ENCODE measurements at places on chromosomes 6 and 20.

GRCh38 chr20:63241272-63241671 is 5.6 kb downstream of the BIRC7 start:
- DNase-seq: no peak

GRCh38 chr6:17853533-17853932 is 133.9 kb downstream of the KIF13A start:
- DNase-seq: no peak

- DNase-seq: no peak
These were observed 974.3 kb downstream of the HACE1 start for GRCh38 chr6:103885446-103885845.

DNA sequence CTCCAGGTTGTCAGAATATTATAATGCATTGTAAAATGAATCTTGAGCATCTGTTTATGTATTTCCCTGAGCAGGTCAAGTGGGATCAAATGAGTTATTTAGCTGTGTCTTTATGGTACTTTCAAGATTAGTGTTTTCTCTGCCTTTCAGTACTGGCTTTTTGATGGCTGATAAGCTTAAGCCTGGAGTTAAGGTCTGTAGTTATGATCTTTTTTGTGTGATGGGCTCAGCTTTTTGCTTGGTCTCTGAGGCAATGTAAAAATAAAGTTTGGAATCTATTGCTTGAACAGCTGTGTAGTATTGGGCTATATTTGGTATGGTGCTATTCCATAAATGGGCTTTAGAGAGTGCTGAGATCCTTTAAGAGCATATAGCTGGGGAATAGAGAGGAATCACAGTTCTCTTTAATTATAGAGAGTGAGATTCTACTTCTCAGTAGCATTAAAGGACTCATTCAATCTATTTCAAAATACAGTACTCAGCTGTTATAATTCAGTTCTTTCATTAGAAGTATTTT is 40.7 kb downstream of the ZNF451 start:
- no peak for DNase-seq

DNA sequence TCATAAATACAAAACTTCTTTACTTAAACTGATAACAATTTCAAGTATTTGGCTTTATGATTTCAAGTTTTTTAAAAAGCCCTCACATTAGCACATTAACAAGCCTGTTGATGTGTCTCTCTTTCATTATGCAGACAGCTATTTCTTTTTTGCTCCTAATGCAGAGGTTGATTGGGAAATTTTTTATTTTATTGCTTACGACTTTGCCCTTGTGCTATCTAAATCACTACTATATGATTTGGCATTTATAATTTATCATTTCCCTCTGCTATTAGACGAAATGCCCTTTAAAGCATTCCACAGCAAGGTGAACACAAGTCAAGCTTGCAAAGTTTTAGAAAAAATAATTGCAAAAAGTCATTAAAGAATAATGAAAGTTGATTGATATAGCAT is 54.5 kb upstream of the REV3L start:
- DNase-seq: no peak

- DNase-seq: no peak
These were observed 192.5 kb upstream of the ECI2 start for GRCh38 chr6:4327841-4328240.

DNA sequence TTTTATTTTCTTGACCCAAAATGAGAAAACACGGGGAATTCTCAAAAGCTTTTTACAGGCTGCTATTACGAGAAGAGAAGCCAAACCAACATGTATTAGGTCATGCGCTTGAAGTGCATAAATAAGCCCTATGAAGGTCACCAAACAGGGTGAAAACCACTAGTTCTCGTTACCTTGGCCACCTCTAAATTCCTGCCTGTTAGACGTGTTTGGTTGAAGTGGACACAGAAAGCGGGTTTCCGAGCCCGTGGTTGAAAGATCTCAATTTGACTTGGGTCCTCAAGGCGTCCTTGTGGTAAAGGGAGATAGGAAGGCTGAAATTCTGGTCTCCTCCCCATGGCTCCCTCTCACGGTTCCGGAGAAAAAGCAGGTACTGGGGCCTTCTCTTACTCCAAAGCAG is 6.2 kb downstream of the EYA2 start:
- no peak for DNase-seq

DNA sequence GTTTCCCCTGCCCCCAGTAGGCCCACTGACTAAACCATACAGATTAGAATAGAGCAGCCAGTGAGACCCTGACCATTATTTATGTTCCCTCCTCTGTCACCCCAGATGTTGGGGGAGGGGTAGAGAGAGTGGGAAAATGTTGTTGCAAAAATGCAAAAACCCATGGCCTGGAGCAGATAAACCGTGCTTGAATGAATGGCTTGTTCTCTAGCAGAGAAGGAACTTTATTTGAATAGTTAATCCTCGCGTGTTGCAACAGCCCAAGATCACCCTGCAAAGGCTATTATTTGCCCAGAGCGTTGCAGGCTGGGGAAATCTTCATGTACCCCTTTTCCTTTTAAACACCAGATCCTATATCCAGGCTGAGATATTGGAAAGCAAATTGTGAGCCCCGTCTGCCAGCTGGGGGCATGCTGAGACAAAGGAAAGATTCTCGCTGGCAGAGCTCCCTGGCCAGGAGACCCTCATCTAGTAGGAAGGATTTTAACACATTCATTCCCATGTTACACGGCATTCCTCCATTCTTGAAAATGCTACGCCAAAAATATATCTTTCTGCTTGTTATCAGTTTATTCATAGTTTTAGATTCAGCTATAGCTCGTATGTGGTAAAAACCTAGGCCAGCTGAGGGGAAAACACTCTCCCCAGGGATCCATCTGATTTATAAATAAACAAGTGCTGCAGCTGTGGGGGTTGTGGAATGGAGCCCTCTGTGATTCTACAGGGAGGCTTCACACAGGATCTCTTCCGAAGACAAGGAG is 53.0 kb downstream of the LINC00237 start:
- no peak for DNase-seq

DNA sequence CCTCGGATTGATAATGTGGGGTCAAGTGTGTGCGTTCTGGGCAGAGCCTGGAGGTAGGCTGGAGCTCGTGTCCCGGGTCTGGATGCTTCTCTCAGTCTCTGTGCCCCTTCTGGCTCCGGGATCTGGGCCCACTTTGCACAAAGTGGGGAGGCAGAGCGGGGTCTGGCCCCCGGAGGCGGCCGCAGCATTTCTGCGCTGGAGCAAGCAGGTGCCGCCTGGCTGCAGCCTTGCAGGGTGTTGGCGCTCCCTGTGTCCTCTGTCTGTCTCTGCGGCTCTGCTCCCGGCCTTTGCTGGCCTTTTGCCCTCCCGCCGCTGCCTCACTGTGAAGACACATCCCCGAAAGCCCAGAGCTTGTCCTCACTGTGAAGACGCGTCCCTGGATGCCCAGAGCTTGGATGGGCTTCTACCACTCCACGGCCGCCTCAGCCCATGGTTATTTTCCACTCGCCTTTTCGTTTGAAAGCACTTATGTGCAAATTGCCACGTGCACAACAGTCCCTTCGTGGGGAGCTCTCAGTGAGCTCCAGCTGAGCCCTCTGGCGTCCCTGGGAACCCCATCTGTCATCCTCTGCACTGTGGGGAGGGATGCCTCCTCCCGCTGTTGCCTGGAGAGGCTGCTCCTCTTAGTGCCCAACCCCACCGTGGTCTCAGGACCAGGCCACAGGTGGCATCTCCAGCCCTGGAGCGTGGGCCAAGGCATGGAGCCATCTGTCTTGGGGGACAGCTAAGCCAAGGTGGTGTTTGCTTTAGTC is 17.4 kb downstream of the SLCO4A1 start:
- DNase-seq: no peak

DNA sequence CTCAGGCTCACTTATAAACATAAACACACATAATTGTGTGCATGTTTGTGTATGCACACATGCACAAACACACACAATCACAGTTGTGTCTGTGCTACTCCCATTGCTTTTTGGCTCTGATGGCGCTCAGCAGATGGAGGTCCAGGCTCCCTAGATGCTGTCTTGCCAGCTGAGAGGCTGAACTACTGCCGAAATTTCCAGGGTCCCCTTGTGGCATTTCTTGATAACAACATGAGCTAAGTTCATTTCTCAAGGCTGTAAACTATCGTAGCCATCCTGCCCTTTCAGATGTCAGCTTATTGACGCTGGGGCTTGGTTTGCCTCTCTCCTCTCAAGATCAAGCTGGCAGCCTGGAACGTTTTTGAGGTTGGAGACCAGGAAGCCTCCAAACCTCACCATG is 313.9 kb upstream of the RNF24 start:
- no peak for DNase-seq

DNA sequence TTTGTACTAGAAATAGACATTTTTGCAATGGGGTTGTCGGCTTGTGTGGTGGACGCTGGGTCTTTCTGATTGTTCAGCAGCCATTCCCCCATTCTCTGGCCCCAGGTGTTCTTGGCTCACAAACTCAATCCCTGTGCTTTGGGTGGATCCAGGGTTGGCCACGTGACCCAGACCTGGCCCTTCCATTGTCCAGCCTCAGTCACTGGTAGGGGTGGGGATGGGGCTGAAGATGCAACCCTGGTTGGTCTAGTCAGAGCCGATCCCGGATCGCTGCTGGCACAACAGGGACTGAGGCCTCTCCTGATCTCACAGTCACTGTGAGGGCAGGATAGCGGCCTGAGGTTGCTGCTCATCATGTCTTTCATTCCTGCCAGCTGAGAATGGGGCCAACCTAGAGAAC is 365.3 kb upstream of the SULF2 start:
- no peak for DNase-seq

GRCh38 chr20:53032046-53032445 is 59.9 kb downstream of the TSHZ2 start:
- DNase-seq: no peak

GRCh38 chr6:45916692-45917091 is 99.0 kb downstream of the CLIC5 start:
- no peak for DNase-seq

DNA sequence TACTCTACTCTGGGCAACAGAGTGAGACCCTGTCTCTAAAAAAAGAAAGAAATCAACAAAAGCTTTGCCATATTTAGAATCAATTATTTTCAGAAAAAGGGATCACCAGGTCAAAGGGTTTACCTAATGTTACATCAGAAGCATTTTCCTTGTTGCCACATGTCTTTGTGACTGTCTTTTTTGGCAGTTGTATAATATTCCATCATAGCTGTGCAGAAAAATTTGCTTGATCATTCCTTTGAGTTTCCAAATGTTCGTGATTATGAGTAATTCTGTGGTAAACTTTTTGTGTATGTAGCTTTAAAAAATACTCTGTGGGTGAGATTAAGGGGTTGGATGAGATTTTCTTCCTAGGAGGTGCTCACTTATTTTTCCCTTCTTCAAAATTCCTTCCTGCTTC is 26.4 kb downstream of the PNPLA1 start:
- no peak for DNase-seq

GRCh38 chr6:42520786-42521607 is 42.8 kb upstream of the UBR2 start:
- no peak for DNase-seq

DNA sequence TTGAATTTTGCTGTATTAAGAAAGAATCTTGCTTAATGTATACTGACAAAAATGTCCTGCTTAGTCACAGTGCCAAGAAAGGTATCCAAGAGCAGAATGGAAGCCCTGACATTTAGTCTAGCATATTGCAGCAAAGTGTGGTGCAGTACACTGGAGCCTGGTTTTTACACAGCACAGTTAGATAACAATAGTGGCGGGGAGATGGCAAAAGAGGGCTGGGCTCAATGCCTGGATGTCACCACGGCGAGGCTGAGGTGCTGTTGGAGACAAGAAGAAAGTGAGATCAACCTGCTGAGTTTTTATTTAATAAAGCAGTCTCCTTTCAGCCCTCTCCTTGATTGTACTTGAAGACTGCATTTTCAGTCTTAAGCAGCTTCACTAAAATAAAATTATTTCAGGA is 426.0 kb downstream of the LMBRD1 start:
- DNase-seq: no peak

DNA sequence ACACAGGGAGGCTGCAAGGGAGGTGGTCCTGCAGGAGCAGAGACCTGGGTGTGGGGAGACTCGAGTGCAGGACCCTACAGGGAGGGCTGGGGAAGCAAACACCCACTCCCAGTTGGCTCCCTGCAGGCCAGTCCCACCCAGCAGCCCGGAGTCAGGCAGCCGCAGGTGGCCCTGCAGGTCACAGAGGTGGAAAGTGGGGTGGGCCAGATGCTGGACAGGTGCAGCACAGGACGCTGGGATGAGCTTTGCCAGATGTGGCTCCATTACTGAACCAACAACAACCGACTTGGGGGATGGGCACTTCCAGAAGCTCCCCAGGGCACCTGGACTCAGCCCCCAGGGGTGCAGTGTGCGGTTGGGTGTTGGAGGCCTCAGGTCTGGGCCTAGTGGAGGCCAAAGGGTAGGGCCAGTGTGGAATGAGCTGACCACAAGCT is 26.6 kb upstream of the MYT1 start:
- no peak for DNase-seq

- no peak for DNase-seq
These were observed 18.9 kb upstream of the SRSF6 start for GRCh38 chr20:43438578-43439316.

DNA sequence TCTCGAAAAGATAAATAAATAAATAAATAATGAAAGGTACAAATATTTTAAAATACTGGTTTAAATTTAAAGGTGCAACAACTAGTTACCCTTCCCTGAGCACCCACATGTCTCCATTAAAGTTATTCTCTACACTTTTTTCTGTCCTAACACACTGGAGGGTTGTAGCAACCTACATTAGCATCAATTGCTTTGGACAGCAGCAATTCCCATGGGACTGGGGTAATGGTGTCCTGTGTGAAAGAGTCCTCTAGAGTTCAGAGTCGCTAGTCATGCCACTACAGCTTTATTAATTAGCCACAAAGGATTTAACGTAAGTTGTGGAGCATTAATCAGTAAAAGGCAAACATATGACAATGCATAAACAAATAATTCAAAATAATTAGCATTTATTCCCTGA is 14.1 kb upstream of the CD24 start:
- DNase-seq: no peak

DNA sequence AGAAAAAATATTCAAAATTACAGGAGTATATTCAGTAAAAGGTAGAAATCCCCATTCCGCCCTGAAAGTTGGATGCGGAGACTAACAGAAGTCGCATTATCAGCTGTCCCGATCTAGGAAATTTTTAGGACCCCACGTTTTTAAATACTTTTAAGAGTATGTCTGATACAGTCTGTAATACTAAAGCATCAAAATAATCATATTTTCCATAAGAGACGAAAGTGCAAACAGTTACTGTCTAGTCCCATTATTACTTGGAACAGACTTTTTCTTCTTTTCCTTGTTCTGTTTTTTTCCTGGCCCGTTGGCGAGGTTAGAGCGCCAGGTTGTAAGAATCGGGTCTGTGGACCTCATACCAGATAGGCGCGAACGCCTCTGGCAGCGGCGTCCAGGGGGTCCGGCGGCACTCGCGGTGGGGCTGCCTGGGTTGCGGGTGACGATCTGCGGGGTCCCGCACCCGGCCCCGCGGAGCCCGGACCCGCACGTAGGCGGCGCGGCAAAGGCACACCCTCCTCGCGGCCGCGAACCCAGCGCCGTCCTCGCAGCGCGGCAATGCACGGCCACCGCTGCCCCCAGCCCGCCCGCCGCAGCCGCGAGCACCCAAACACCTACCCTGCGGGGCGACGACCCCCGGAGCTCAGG is 460 bp downstream of the PLAGL1 start:
- no peak for DNase-seq
